ENCODE measurements at places on chromosomes 1 and 21.
A peak's percentile ranks its signal among the peaks of the same experiment; 100 is the strongest.

- no peak for DNase-seq
These were observed 48.9 kb downstream of the PHC2 start for GRCh38 chr1:33381977-33382376.

DNA sequence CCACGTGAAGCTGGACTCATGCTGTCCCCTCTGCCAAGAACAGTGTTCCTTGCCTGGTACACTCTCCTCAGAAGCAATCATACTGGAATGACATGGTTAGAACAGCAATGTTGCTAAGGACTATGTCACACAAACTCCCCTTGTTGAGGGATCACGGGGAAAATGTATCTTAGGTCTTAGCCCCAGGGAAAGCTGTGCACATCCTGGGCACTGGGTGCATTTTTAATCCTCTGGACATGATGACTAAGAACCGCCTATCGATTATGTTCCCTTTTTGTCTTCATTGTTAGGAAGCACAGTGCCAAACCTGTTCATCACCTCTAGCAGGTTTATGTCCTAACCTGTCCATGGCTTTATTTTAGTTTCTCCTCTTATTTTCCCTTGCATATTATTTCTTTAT lies 115.1 kb downstream of the HIVEP3 start:
- no peak for DNase-seq

DNA sequence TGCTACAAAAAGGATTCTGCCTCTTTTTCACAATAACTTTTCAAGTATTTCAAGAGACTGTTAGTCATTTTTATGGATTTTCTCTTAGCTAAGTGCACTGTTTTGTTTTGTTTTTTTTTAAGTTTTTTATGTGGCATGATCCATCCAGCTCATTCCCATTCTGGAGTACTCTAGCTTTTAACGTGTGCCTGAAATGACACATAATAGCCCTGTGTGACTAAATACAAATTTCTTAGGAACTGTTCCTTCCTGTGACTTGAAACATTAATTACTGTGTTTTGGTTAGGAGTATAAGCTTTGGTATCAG lies 143.9 kb downstream of the HS2ST1 start:
- DNase-seq, result no peak

- no peak for DNase-seq
These were observed 1246.3 kb downstream of the NCAM2 start for GRCh38 chr21:22244516-22244915.

- peak; percentile 72 for DNase-seq
These were observed 378 bp upstream of the SMIM1 start for GRCh38 chr1:3772027-3772714.

DNA sequence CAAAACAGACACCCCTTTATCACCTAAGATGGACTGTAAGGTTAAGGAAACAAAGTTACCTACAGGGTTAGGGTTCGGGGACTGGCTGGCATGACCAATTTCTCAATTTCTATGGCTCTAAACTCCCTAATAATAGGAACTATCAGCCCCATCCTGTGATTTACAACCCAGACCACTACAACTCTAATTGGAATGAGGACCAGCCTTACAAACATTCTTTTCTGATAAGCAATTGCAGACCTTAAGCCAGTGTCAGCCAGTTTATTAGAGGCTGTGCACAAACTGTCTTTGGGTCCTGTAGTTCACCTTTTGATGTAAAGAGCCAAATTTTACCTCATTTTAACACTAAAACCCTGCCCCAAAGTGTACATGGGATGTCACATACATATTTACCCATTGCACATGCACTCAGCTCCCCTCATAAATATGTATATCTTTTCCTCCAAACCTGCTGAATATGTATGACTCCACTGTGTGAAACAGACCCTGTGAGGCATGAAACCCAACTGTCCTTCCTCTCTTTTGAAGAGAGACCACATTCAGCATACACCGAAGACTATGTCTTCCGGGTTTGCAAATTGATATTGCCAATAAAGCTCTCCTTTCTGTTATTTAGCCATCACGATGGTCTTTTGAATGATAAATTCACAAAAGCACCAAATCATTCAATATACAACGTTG lies 7.3 kb upstream of the APP start:
- no peak for DNase-seq

DNA sequence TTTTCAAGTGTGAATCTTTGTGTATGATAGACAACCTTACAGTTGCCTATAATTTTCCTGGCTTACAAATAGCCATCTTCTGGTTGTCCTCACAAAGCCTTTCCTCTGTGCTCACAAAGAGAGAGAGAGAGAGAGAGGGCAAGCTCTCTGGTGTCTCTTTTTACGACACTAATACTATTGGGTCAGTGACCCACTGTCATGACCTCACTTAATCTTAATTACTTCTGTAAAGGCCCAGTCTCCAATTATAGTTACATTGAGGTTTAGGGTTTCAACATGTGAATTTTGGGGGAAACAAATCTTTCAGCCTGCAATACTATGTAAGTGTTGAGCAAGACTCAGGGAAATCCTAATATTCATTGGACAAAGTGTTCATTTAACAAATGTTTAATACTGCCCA lies 167.4 kb upstream of the COL11A1 start:
- DNase-seq, result no peak

GRCh38 chr1:34176830-34177603 lies at the start of gene C1orf94:
C1orf94 (plus strand) TSS chr1:34176907; CDS start chr1:34177790, 883 bp downstream.
- no peak for DNase-seq

DNA sequence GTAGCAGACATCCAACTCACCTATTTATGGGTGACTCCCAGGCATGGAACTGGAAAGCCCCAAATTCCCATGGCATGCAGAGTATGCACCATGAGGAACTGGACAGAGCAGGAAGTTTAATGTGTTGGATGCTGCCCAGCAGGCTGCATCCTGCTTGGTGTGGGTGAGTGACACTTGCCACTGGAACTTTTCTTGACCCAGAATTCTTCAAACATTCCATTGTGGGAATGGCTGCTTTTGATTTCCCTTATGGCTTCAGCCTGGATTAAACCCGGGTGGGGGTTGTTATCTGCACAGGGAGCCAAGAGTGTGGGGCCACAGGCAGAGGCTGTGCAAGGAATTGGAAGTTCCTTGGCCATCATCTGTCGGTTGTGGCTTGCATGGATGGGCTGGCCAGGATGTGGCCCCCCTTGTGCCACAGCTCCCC lies 26.9 kb upstream of the BACE2 start:
- no peak for DNase-seq

DNA sequence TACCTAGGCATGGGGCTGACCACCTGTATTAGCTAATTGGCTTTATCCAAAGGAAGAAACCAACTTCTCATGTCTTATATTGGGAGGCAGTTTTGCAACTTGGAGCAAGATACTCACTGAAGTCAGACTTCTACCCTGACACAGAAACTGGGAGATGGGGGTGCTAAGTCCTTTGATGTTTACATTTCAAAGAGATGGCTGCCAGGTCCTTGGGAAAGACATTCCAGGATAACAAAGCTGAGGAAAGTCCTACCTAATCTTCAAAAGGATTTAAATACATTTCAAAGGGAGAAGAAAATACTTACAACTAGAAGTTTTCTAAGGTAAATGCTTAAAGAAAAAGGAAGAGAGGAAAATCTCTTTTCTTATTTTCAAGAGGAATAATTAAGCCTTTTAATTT lies 62.1 kb downstream of the FH start:
- no peak for DNase-seq

GRCh38 chr1:28790377-28791035 lies 21.5 kb upstream of the OPRD1 start:
- no peak for DNase-seq

GRCh38 chr1:226085675-226086285 lies 23.3 kb downstream of the H3-3A start:
- no peak for DNase-seq

DNA sequence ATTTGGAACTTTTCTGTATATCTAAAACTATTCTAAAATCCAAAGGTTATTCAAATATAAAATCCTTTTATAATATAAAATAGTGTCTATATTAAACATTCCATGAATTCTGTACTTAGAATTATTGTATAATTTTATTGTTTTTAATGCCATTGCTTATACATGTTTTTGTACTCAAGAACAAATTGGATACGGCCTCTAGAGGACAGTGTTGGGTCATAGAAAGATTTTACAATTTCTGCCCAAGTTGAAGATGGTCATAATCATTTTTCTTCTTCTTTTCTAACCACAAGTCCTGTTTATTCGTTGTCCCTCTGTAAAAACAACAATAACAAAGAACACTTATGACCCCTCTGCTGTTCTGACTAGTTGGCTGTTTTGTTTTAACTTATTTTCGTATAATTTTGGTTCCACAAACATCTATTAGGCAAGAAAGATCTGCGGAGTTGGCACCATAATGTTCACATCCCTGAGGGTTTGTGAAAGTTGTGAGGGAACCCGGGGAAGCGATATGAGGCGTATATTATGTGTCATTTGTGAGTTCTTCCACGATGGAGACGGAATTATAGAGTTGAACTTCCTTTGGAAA lies 75.7 kb upstream of the KIF26B start:
- peak; percentile 59 for DNase-seq

DNA sequence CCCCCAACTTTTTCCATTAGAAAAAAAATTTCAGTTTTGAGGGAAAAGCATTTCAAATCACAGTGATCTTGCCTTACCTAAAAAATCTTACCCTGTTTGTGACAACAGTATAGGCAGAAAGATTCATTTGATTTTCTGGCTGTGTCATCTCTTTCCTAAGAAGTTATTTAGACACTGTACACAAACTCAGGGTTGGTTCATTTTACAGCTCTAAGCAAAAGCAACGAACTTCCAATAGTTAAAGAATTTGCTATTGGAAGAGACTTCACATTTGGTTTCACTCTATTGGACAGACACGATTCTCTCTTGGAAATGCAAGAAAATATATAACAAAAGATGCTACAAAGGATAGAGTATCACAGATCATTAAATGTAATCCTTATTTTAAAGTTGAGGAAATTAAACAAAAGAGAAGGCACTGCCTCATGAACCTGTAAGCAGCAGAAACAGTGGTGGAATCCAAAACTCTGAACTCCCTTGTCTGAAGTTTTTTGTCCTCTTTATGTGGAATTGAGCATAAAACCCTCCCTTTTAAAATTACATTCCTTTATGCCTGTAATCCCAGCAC lies 20.8 kb downstream of the EYA3 start:
- DNase-seq, result no peak

GRCh38 chr1:207923121-207923520 lies 12.2 kb upstream of the CD34 start:
- DNase-seq, result no peak

DNA sequence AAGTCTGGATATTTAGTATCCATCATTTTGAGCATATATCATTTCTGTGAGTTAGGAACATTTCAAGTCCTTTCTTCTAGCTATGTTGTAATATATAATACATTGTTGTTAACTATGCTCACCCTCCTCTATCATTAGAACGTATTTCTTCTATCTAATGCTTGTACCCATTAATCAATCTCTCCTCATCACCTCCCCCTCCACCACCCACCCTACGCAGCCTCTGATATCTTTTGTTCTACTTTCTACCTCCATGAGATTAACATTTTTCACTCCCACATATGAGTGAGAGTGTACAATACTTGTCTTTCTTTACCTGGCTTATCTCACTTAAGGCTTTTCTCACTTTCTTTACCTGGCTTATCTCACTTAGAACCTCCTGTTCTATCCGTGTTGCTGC lies 156.2 kb downstream of the FMN2 start:
- no peak for DNase-seq

DNA sequence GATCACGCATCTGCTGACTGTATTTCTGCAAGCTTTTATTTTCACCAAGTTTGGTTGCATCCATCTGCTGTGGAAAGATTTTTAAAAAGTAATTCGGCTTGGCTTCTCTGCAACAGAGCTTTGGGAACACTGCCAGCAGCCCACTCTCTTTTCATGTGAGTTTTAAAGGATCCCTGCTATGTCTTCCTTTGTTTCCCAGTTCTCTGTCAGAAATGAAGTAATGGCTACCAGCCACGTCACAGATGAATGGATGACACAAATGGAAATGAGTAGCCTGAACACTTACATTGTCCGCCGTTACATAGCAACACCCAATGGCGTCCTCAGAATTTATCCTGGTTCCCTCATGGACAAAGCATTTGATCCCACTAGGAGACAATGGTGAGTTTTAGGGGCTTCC lies 80.6 kb upstream of the RAVER2 start:
- DNase-seq, result no peak

GRCh38 chr1:97350662-97351061 lies 570.2 kb downstream of the DPYD start:
- no peak for DNase-seq

DNA sequence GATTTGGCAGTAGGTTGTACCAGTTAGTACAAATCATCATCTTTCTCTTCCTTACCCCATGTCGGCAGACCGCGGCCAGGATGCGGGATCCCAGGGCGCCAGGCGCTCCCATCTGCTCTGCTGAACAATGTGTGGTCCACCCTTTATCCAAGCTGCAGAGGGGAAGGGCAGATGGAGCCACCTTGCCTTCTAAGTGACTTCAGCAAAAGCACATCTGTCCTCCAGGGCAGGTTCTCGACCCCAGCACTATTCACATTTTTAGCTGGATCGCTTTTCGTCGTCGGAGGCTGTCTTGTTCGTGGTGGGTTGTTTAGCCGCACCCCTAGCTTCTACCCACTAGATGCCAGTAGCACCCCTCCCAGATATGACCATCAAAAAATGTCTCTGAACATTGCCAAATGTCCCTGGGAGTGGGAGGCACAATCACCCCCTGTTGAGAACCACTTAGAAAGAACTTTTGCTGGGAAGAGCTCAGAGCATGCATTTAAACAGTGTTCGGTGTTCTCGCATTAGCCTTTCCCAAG lies 58.1 kb upstream of the SIM2 start:
- DNase-seq, result no peak

GRCh38 chr1:186286615-186287315 lies 88.3 kb downstream of the TPR start:
- DNase-seq, result no peak

- no peak for DNase-seq
These were observed 105.4 kb downstream of the CD247 start for GRCh38 chr1:167412920-167413319.

- DNase-seq, result no peak
These were observed 145.6 kb downstream of the FGGY start for GRCh38 chr1:59442492-59442891.

- DNase-seq, result no peak
These were observed 3.5 kb downstream of the HRNR start for GRCh38 chr1:152220166-152221163.

GRCh38 chr1:92486251-92487077 lies at the start of gene GFI1:
GFI1 (minus strand) TSS chr1:92486925; CDS start chr1:92483487, 3,438 bp downstream.
- DNase-seq, result no peak

DNA sequence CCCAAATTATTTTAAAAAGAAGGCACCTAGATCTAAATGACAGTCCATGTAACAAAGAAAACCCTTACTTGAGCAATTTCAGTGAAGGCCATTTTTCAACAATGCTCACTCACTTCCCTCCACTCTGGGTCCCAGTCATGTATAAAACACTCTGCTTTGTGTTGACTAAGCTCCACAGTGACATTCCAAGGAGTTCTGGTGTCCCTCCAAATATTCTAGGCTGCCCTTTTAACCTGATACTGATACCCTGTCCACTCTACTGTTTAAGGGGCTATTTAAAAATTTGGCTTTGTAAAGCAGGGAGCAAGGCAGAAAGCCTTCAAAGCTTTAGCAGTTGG lies 73.6 kb downstream of the GNG12 start:
- DNase-seq, result no peak

- DNase-seq, result no peak
These were observed 10.7 kb upstream of the GPR153 start for GRCh38 chr1:6271554-6271953.
